ENCODE measurements at places on chromosomes 7 and 10.
A peak's percentile ranks its signal among the peaks of the same experiment; 100 is the strongest.

DNA sequence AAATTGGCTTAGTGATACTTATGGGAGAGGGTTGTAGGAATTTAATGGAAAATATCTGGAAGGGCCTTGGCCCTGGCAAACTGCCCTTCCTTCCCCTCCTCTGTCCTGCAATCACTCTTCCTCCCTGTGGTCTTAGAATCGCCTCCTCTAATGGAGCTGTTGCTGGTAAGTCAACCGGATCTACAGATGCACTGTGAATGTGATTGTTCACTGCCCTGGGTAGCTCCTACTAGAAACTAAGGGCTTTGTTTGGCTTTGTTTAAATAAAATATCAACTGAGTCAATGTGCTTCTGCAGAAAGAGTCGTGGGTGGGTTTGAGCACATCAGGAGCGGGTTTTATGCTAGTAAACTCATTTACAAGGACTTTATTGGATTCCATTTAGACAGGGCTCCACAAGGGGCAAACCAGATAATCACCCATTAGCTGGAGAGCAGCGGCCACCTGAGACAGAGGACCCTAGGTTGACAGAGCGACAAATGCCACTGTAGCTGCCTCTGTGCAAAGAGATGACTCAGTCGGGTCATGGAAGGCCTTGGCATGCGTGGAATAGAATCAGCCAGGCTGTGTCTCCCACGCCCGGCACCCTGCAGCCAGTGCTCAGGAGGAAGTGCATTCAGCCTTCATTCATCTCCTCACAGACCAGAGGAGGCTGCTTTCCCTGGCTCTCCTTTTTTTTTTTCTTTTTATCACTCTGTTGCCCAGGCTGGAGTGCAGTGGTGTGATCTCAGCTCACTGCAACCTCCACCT is 97.9 kb downstream of the GAD2 start:
- no peak for DNase-seq

DNA sequence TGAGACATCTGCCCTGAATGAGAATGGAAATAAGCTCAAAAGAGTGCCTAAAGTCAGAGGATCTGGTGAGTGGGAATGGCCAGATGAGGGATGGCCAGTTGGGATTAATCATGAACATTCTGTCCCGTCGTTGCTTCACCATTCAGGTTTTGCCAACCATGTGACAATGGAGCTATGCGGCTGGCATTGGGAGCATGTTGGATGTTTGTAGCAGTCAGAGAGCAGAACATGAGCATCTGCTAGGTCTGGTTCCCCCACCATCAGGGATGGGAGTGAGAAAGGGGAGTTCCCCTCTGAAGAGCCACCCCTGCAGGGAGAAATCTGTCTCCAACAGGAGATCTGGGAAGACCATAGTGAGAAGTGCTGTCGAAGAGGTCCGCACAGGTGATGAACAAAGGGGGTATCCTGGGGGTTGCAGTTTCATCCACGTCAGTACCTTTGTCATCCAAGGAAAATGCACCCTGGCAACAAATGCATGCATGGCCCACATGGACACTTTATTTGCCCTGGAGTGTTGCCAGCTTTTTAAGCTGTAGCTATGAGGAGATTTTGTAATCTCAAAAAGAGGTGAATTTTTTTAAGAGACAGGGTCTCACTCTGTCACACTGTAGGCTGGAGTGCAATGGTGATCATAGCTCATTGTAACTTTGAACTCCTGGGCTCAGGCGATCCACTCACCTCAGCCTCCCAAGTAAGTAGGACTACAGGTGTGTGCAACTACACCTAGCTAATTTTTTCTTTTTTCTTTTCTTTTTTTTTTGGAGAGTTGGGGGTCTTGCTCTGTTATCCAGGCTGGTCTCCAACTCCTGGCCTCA is 190.2 kb downstream of the CAMK1D start:
- DNase-seq = no peak

- no peak for DNase-seq
Observed at GRCh38 chr10:73953665-73954064, 42.7 kb downstream of the PLAU start.

DNA sequence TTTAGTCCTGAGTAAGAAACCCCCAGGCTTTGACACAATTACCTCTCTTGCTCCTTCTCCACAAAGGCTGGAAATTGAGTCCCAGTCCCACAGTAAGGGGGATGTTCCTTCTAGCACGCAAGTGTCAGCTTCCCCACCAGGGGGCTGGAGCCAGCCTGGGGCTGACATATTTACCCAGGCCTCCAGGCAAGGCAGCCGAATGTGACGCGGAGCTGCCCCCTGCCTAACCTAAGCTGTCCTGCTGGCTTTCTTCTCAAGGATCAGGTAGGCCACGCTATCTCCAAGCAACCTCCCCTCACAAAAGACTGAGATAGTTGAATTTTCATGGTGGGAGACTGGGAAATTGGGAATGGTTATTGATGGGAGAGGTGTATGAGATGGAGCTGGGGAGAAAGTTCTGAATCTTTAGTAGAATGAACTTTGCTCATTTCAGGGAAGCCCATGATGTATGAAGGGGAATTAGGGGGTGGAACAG is 19.2 kb upstream of the BMPER start:
- no peak for DNase-seq

GRCh38 chr10:44206127-44206818 is 178.6 kb downstream of the CXCL12 start:
- no peak for DNase-seq

- no peak for DNase-seq
Observed at GRCh38 chr7:92748495-92748894, 87.9 kb downstream of the CDK6 start.

GRCh38 chr7:46756996-46757395 is 824.9 kb downstream of the TNS3 start:
- DNase-seq = no peak

GRCh38 chr7:152865011-152865410 is 105.5 kb downstream of the ACTR3B start:
- DNase-seq = no peak

DNA sequence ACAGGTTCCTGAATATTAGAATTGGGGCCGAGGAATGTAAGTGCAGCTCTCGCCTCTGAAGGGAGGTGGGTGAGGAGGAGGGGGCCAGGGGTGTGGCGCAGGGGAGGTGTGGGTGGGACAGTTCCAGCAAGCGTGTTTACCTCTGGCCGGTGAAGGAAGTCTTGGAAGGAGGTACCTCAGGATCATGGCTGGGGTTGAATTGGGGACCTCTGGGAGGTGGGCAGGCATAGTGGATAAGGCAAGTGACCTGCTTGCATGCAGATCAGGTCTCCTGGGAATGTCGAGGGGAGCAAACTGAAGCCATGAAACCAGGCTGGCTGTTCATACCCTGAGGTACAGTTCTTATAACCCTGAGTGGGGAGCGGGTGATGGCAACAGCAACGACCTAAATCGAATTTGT is 2.0 kb downstream of the ZNF775 start:
- no peak for DNase-seq

GRCh38 chr7:149422914-149423301 is 38.0 kb downstream of the ZNF777 start:
- DNase-seq = peak; percentile 32

DNA sequence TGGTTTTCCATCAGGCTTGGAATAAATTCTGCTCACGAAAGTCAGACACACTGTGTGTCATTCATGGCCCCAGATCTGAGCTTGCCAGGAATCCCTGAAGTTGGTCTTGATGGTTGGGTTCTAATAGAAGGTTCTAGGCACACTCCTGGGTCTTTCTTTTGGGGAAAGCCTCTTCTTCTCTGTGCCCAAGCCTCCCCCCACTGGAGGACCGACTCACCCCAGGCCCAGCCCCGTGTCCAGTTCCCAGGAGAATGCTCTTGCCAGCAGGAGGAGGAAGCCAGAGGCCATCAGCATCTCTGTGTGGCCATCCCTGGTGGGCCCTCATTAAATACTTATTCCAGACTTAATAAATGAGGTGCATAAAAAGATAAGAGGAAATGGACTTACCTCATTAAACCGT is 548.0 kb downstream of the TCERG1L start:
- DNase-seq = no peak

DNA sequence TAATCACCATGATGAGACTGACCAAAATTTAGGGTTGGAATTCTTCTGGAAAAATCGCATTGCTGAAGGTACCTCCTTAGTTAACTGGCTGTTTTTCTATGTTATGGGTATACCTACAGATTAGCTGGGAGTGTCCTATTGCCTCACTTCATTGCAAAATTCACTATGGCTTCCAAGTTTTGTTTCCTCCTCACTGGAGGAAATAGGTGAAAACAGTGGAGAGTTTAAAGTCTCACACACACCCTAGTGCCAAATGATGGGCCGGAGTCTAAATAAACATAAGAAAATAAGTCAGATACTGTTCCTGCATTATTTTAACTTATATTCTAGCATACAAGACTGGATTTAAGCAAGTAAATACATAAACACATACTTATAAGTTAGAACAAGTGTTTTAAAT is 98.2 kb downstream of the AHR start:
- DNase-seq = no peak

DNA sequence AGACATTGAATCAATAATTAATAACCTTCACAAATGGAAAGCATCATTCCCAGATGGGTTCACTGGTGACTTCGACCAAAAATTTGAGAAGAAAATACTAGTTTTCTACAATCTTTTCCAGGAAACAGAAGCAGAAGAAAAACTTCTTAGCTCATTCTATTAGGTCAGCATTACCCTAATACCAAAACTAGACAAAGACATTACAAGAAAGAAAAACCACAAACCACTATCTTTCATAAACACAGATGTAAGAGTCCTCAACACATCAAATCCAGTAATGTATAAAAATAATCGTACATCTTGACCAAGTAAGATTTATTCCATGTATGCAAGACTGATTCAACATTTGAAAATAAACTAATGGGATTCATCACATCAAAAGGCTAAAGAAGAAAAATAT is 64.0 kb upstream of the CDK1 start:
- DNase-seq = no peak

DNA sequence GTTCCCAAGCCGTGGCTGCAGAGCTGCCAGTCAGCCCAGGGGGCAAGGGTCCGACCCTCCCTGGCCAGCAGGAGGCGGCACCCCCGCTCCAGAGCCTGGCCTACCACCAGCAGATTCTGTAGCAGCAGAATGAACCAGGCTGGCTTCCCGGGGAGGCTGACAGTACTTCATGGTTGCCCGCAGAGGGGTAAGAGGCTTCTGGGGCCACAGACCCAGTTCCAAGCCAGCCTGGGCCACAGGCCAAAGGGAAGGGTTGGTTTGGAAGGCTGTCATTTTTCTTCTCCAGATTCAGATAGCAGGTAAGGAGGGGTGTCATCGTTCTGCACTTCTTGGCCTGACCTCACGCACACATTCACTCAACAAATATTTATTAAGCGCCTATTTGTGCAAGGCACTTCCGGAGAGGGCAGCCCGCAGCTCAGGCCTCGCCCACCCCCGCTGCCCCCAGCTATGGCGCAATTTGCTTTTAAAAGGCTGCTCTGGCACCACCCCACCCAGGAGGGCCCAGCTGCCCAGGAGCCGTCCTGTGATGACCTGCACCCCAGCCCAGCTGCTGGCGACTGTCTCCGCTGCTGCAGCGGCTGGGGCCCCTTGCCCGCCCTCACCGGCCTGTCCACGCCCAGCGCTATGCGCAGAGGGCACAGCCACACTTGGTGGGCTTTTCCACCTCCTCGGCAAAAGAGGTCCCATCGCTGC is 168.5 kb downstream of the LCOR start:
- no peak for DNase-seq

GRCh38 chr10:25651534-25651933 is 282.5 kb upstream of the MYO3A start:
- no peak for DNase-seq

GRCh38 chr10:8543361-8544056 is 489.0 kb downstream of the GATA3 start:
- DNase-seq = no peak

DNA sequence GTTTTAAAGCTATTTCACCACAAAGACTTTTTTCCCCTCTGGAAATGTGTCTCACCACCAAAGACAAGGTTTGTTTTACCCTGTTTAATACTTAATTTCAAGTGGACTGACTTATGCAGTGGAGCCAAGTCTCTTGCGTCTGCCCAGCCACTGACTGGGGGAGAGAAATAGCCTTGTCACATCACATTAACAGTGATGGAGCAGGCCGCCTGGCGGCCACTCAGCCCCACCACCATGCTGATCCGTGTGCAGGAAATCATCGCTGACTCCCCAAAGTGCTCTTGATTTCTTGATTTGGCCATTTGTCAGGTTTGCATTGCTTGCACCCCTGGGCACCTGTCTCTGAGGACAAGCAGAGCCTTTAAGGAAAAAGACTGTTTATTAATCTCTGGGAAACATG is 334.1 kb downstream of the GLRX3 start:
- DNase-seq = no peak

DNA sequence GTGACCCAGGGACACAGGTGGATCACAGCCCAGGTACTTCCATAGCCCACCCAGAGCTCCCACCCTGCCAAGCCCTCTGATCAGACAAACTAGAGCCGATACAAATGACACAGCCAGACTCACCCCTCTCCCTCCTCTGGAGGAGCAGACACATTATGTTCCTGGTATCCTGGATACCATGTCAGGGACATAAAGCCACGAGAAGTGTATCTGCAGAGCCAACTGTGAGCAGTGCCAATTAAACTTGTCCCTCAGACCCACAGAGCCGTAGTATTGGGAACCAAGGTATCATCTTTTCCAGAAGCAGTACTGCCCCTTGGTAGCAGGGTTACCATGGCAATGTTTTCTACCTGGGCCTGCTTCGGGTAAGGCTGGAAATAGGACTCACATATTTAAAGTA is 47.3 kb upstream of the CPXM2 start:
- DNase-seq = no peak

DNA sequence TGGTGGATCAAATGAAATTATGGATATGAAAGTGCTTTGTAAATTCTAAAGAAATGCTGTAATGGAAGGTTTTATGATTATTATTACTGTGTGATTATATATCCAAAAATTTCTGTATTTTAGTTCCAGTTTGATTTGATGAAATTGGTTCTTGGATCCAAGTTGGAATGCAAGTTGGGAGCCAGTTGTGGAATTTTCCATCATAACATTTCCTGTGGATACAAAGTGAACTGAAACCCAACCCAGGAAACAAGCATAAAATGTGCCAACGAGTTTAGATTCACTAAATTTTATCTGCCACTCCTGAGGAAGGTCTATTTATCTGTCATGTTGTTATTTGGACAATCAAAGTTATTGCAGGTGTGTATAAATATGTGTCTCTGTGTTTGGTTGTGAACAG is 131.4 kb upstream of the MDFIC start:
- DNase-seq = no peak

- DNase-seq = no peak
Observed at GRCh38 chr10:107264742-107265141, 100.2 kb upstream of the SORCS1 start.

DNA sequence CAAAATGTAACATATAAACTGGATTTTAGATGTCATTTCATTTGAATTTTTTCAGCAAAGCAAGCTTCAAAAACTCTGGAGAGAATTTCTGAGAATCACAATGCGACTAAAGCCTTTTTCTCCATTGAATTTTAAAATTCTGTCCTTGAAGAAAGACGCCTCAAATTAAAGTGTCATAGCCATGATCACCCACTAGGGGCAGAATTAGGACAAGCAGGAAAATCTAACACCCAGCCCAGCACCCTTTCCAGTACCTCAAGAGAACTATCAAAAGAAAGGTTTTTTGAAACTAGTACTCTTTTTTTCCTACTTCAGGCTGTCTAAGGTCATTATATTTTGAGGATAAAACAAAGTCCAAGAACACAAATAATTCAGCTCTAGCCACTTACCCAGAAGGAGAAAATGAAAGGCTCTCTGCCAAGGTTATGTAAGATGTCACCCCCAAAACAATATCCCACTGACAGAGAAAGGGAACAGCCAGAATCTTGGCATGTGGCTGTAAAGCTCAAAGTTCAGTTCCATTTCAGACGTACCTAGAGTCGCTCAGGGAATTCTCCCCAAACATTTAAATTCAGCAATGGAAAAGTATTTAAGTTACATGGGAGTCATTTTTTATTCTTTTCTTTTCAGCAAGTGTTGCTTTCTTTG is 299.4 kb downstream of the SNX13 start:
- no peak for DNase-seq

GRCh38 chr10:35607475-35608327 is 2.6 kb downstream of the GJD4 start:
- no peak for DNase-seq

Data from heart left ventricle (tissue), 16 donors.